ENCODE measurements at places on chromosomes 16 and 17. TPM values are rescaled to one million over a fixed set of nuclear protein-coding genes. Genes with fewer than 3 reads are reported as not detected.

DNA sequence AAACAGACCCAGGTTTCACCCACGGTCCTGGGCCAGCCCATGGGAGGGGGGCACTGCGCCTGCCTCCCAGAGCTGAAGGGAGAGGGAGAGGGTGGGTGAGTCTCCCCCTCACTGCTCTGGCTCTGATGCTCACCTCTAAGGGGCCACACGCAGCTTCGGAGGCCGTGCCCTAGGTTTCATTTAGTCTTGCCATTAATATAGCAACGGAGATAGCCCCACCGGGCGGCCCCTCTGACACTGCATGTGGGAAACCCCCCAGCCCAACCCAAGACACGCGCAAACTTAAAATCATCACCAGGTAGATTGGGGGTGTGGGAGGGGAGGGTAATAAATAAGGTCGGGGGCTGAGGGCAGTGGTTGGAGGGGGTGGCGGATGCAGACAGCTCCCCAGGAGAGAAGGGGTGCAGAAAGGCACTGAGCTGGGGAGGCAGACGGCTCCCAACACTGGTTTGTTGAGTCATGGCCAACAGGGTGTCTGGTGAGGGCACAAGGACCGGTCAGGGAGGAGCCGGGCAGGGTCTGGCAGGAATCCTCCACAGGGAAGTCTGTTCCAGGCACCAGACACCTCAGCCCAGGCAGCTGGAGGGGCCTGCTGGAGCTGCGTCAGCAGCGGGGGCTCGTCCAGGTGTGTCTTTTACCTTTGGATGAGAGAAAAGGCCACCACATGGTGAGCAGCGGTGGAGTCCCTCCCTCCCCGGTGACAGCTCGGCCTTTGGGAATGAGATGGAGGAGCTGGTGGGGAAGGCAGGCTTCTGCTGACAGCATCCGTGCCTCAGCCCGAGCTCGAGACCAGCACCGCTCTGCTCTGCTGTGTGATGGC lies 32.0 kb upstream of the DOC2B start:
- no peaks in the 10 kb centered on the region for H3K27me3 ChIP-seq
- no peaks in the 10 kb centered on the region for H3K4me1 ChIP-seq
- no peaks in the 10 kb centered on the region for H3K36me3 ChIP-seq
- no peak for DNase-seq
- no peak overlapping the region for H3K4me3 ChIP-seq
- no peak overlapping the region for H3K27ac ChIP-seq

GRCh38 chr17:79777120-79777893 lies 641 bp upstream of the CBX2 start:
- peak; percentile 93 for DNase-seq
- H3K4me1 ChIP-seq, result peaks cover 13% of the 10 kb centered on the region
- peak overlapping the region; percentile 71 for H3K4me3 ChIP-seq

DNA sequence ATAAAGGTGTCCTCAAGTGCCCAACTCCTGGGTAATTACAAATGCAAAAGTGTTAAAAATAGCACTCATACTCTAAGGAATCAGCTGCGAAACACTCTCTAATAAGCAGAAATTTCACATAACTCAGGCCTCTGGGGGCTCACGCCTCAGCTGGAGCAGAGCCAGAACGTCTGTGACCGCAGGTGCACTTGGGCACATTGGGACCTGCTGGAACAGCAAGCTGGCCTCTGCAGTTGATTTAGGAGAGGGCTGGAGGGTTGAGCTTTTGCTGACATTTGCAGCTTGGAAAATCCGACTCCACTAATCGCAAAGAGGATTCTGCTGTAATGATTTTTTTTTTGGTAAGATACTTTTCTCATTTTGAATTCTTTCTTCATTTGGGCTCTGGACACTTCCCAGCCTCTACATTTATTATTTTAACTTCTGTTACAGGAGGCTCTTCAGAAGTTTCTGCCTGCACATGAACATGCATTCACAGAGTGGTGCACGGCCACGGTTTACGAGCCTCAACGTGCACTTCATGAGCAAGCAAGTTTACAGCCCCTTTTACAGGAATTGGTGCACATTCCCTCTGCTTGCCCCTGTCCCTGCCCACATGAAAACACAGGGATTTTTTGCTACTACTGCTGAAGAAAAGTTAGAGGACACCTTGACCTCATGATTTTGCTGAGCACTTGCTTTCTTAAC lies 4.1 kb upstream of the SNTB2 start:
- DNase-seq, result no peak
- H3K27me3 ChIP-seq, result no peaks in the 10 kb centered on the region
- H3K27ac ChIP-seq, result no peak overlapping the region
- no peak overlapping the region for H3K4me3 ChIP-seq
- no peaks in the 10 kb centered on the region for H3K36me3 ChIP-seq

DNA sequence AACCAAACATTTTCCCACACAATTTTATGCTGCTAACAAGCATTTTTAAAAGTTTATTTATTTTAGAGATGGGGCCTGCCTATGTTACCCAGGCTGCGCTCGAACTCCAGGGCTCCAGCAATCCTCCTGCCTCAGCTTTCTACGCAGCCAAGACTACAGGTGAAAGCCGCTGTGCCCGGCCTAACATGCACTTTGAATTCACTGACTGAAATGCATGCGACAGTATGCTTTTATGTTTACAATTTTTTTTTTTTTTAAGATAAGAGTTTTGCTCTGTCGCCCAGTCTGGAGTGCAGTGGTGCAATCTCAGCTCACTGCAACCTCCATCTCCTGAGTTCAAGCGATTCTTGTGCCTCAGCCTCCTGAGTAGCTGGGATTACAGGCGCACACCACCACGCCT lies 47.8 kb downstream of the MAP1LC3B start:
- H3K4me3 ChIP-seq, result no peak overlapping the region
- H3K27ac ChIP-seq, result no peak overlapping the region
- no peaks in the 10 kb centered on the region for H3K27me3 ChIP-seq
- H3K4me1 ChIP-seq, result no peaks in the 10 kb centered on the region

GRCh38 chr16:48287239-48287638 lies 39.9 kb upstream of the ABCC11 start:
- H3K4me3 ChIP-seq, result no peak overlapping the region
- no peak overlapping the region for H3K27ac ChIP-seq
- no peak for DNase-seq
- no peaks in the 10 kb centered on the region for H3K27me3 ChIP-seq
- no peaks in the 10 kb centered on the region for H3K4me1 ChIP-seq
- peaks cover 68% of the 10 kb centered on the region for H3K36me3 ChIP-seq

DNA sequence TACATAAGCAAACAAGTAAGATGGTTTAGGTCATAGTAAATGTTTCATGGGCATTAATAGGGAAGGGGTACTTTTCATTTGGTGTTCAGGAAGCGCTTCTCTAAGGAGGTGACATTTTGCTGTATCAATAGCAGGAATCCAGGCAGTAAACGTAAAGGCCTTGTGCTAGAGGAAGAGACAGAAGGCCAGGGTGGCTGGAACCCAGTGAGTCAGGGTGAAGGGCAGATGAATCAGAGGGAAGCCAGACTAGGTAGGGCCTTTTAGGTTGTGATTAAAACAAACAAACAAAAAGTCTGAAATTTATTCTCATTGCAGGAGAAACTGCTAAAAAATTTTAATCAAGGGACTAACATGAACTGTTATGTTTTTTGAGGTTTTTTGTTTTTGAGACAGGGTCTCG lies 6.5 kb downstream of the BMERB1 start:
- no peak overlapping the region for H3K27ac ChIP-seq
- no peaks in the 10 kb centered on the region for H3K4me1 ChIP-seq
- H3K36me3 ChIP-seq, result no peaks in the 10 kb centered on the region
- no peak for DNase-seq
- H3K27me3 ChIP-seq, result peaks cover 8% of the 10 kb centered on the region

- H3K27me3 ChIP-seq, result no peaks in the 10 kb centered on the region
- H3K27ac ChIP-seq, result no peak overlapping the region
- H3K36me3 ChIP-seq, result peaks cover 27% of the 10 kb centered on the region
- peaks cover 7% of the 10 kb centered on the region for H3K4me1 ChIP-seq
- no peak overlapping the region for H3K4me3 ChIP-seq
These were observed 32.2 kb downstream of the MPHOSPH6 start for GRCh38 chr16:82137822-82138167.

DNA sequence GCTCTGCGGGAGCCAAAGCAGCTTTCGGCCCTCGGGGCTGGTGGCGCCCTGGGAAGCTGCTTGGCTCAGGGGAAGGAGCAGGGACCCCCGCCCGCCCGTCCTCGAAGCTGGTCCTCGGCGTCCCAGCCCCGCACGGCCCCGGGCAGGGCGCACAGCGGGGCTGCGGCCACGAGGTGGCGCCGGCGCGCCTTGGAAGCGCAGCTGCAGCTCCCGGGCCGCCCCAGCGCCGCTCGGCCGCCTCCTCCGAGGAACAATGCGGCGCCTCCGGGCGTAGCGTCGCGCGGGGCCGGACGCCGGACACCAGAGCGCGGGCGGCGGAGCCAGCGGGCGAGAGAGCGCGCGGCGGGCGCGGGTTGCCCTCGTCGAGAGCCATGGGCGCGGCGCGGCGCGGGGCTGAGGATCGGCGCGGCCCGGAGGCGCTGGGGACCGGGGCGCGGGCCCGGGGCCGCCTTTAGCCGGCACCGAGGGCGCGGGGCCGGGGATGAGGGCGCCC lies at the start of gene MGAT5B:
Gene MGAT5B, plus strand, starts transcription at position 229 of the 493 bp plus-strand sequence. CDS start 626 bp downstream, outside the sequence.
- peak within 1 kb of the TSS; percentile 49 for H3K4me3 ChIP-seq
- H3K27ac ChIP-seq, result no peak within 1 kb of the TSS
- H3K36me3 ChIP-seq, result no peaks in the 10 kb centered on the region
- peaks cover 44% of the 10 kb centered on the region for H3K27me3 ChIP-seq
- DNase-seq, result peak; percentile 98

GRCh38 chr16:71460941-71461340 lies 1.1 kb downstream of the ZNF23 start:
- H3K27ac ChIP-seq, result no peak overlapping the region
- no peaks in the 10 kb centered on the region for H3K4me1 ChIP-seq
- DNase-seq, result no peak
- peak overlapping the region; percentile 85 for H3K4me3 ChIP-seq

DNA sequence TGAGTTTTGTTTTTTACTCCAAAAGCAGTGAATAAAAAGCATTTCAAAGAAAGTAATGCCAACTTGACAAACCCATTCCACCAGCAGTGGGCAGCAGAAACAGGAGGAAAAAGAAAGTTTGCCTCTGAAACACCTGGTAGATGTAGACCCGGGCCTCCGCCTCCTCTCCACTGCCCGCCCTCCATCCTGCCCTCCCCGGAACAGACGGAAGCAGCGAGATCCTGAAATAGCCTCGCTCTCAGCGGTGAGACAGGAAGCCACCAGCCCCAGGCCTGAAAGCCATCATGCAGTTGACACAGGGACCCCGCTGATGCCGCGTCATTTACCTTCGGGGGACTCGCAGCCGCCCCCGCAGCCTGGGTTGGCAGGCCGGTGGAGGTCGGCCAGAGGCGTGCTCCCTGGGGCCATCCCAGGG lies 67.8 kb downstream of the C16orf78 start:
- no peaks in the 10 kb centered on the region for H3K36me3 ChIP-seq
- DNase-seq, result peak; percentile 89
- peaks cover 5% of the 10 kb centered on the region for H3K4me1 ChIP-seq
- no peak overlapping the region for H3K4me3 ChIP-seq

DNA sequence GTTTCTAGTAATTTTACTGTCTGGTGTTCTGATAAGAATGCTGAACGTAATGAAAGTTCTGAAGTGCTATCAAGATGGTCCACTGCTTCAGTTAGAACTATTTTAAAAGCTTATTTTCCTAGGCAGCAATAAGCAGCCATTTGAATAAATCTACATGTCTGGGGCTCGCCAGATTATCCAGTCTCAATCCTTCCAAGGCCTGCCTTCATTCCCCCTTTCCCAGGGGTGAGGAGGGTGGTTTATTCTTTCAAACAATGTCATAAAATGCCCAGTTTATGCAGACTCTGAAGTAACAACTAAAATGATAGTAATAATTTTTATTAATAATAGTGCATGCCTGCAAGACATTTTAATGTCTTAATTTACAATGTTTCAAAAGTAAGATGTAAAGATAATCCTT lies 2.4 kb downstream of the CDH11 start:
- H3K27ac ChIP-seq, result no peak overlapping the region
- DNase-seq, result no peak
- peaks cover 58% of the 10 kb centered on the region for H3K27me3 ChIP-seq
- H3K4me1 ChIP-seq, result no peaks in the 10 kb centered on the region
- no peaks in the 10 kb centered on the region for H3K36me3 ChIP-seq

GRCh38 chr16:84465154-84465553 lies 39.3 kb downstream of the MEAK7 start:
- no peaks in the 10 kb centered on the region for H3K4me1 ChIP-seq
- no peak overlapping the region for H3K4me3 ChIP-seq
- no peaks in the 10 kb centered on the region for H3K27me3 ChIP-seq
- H3K27ac ChIP-seq, result no peak overlapping the region

DNA sequence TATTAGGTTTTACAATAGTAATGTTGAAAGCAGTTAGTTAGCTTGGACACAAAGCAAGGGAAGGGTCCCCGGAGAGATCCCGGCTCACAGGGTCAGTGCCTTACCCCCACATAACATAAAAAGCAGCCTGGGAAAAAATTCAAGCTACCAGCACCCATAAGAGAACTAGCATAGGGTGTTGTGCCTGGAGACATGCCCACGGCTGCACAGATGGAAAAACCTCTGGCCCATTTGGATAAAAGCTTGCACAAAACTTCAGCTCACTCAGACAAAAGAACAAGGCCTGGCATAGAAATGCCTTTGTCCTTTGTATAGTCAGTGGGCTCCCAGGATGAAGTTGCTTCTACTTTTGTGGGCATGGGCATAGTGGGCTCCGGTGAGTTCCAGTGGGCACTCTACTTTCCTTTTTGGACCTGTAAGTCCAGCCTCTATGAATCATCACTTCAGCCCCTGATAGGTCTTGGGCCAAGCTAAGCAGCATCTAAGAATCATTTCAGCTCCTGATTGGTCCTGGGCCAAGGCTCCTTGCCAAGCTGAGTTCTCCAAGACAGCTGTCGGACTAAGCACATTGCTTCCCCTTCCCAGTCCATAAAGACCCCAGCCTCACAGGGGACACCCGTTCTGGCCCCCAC lies 1.3 kb upstream of the RDM1 start:
- no peak for DNase-seq
- no peak overlapping the region for H3K27ac ChIP-seq
- no peaks in the 10 kb centered on the region for H3K4me1 ChIP-seq
- no peaks in the 10 kb centered on the region for H3K36me3 ChIP-seq
- H3K27me3 ChIP-seq, result no peaks in the 10 kb centered on the region

DNA sequence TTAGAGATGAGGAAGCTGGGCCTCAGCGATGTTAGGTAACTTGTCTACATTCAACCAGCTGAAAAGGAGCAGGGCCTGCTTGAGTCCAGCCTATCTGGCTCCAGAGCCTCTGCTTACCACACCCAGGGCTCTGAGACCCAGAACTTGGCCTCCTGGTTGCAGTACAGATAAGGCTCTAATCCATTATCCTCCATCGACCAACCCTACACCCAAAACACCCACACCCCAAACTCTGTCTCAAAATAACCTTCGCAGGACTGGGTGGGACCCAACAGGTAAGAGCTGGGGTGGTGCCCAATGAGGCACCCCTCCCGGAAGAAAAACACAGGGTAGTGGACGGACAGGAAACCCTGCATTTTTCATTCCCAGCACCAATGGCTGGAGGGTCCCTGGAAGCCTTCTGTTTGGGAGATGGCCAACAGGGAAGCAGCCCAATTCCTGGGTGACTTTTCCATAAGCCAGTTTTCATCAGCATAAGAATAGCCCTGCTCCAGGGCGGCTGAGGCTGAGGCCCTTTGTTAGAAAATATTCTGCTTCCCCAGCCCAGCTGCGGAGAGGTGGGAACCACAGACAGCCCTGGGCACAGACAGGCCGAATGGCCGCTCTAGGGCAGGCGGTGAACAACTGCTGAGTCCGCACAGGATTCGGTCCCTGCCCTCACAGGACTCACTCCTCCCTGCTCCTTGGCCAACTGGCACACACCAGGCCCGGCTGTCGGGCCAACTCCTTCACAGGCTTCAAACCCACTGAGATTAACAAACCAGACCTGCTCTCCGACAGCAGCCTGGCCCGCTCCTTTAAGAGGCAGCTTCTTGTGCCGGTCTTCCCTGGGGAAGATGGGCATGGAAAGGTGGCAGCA lies 9.8 kb downstream of the SMIM5 start:
- peaks cover 11% of the 10 kb centered on the region for H3K4me1 ChIP-seq
- no peak overlapping the region for H3K4me3 ChIP-seq
- no peaks in the 10 kb centered on the region for H3K27me3 ChIP-seq
- H3K36me3 ChIP-seq, result peaks cover 18% of the 10 kb centered on the region

The CES2 gene
- 36.8 TPM for total RNA-seq

The SLC5A10 gene
- 0.29 TPM for total RNA-seq

The TOM1L1 gene
- total RNA-seq, result 49.9 TPM

The ACSM5 gene
- total RNA-seq, result not detected
